Activated CD4-positive, alpha-beta T cell treated with anti-CD3 and anti-CD28 coated beads for 36 hours (primary cell): ENCODE measurements at places on chromosomes 6 and 20.

- no peak for DNase-seq
Observed at GRCh38 chr20:54347166-54347833, 128.1 kb upstream of the DOK5 start.

DNA sequence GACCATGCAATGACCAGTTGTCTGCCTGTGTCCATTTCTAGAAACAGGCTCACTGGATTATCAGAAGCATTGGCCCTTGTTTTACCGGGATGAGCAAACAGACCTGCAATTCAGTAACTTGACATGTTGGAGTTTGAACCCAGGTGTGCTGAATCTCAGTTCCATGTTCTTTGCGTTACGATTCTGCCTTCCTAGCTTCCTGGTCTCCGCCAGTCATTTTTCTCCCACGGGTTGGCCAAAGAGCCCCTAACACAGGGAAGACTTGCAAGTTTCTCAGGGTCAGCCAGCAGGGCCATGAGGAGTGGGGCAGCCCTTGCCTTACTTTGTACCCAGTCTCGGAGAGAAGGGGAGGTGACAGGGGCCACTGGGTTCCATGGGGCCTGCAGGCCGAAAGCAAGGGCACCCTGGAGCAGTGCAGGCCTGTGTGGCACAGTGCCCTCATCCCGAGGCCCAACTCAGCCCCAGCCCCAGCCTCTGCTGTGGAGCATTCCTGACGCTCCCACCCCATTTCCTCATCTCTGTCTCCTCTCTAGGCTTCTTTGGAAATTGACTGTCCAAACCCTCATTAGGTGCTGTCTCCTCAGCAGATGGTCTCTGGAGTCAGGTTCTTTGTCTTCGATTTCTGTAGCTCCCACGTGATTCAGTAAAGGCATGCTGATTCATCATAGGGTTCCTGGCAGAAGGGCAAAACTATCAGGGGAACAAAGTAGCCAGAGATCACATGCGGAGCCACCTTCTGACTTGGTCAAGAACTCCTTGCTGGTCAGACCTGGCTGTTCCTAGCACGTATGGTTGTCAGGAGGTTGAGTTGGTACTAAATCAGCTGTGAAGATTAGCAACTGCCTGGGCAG lies 23.6 kb downstream of the CDS2 start:
- DNase-seq = no peak

DNA sequence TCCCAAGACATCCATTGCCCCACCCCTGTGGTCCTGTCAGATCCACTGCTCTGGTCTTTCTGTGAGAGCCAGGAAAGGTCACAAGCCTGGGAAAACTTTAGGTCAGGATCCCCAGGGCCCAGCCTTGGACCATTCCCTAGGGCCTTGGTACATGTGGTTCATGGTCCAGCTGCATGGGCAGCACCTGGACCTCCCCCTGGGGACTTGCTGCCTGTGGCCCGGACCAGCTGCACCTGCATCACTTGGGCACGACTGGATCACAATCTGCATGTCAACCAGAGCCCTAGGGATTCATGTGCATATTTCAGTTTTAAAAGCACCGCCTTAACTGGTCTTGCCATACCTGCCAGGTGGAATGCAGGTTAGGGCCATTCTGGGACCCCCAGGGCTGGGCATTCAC lies 44.3 kb upstream of the MC3R start:
- no peak for DNase-seq

- DNase-seq = no peak
Observed at GRCh38 chr6:114588726-114589125, 245.9 kb upstream of the HS3ST5 start.

DNA sequence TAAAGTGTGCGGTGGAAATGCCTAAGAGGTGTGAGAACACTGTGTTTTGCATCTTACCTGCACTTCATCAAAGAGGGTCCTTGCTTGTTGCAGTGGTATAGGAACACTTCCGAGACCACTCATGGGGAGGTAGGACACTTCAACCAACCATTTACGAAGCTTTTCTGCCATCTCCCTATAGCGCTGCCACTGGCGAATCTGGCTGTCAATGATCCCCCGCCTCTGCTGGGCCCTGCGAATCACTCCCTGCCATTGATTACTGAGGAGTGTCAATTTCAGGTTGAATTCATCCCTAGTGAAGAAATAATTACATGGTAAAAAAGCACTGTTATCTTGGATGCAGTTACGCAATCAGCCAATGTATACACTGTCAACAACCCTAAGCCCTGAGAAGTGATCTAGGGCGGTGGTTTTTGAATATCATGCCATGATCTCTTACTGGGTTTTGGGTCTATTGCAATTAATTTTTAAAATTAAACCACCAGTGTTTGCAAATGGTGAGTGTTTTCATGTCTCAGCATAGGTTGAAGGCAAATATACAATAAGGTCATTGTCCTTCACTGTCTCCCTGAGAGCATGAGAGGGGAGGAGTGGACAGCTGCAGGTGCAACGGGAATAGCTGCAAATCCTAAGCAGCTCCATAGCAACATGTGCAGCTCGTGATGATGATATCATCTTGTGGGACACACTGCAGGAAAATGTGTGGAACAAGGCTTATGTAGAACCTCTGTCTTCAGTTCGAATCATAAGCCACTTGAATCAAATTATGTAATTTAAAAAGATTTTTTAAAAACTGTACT lies 400.6 kb downstream of the ESR1 start:
- no peak for DNase-seq

GRCh38 chr6:48037946-48038345 lies 73.1 kb downstream of the PTCHD4 start:
- DNase-seq = no peak

DNA sequence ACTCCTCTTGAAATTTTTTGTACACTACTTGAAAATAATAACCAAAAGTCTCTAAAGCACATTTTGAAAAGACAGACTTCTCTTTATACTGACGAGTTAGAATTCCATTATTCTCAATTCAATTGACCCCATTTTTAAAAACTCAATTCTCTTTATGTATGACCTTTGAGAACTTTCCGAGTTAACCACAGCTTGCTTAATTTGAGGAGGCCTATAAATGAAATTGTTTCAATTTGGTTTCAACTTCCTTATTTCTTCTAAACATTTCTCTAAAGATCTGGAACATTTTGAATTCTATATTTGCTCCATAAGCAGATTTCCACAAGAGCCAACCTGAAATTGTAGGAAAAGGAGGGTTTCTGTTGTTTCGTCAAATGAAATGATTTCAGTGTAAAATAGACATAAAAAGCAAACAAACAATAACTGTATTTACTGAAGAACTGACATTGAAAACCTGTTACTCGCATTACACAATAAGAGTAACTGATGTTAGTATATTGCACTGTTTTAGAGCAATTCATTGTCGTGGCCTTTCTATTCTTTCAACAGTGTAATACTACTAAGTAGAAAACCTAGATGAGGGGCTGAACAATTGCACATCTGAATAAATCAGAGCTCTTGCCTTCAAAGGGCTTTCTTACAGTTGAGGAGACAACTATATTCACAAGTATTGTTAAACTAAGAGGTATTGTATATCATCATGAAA lies 223.6 kb downstream of the HIVEP2 start:
- no peak for DNase-seq

- no peak for DNase-seq
Observed at GRCh38 chr6:72720464-72720863, 98.6 kb downstream of the KCNQ5 start.

DNA sequence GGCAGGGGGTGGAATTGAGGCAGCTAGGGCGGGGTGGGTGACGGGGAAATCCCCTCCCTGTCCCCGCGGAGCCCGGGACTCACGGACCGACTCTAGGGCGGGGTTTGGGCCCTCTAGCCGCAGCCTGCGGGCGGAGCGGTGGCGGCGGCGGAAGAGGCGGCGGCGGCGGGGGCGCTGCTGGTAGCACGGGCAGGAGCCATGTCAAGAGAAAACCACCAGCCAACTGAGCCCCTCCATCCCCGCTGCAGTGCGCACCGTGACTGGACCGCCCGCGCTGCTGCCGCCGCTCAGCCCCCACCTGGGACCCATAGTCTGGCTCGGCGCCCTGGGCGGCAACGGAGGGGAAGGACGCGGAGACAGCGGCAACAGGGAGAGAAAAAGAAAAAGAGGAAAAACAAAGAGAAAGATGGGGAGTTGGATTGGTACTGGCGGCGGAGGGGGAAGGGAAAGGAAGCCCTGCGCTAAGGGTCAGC lies 1.2 kb upstream of the C6orf62 start:
- peak; percentile 86 for DNase-seq

DNA sequence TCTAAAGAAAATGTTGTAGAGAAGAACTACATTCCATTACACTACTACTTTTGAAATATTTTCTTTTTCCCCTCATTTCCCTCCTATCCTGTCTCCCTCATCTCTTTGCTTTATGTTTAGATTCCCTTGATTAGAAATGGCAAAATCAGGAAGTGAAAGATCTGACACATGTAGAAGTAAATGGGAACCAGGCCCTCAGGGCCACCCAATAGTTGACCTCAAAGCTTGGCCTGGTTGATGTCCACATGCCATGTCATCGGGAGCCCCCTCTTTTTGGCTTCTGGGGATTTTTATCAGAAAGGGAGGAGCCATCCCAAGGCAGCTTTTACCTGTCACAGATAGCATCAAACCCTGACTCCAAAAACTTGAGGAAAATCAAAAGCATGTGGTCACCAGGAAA lies 168.3 kb upstream of the ECI2 start:
- DNase-seq = no peak

- no peak for DNase-seq
Observed at GRCh38 chr6:448296-449056, 56.9 kb downstream of the IRF4 start.

DNA sequence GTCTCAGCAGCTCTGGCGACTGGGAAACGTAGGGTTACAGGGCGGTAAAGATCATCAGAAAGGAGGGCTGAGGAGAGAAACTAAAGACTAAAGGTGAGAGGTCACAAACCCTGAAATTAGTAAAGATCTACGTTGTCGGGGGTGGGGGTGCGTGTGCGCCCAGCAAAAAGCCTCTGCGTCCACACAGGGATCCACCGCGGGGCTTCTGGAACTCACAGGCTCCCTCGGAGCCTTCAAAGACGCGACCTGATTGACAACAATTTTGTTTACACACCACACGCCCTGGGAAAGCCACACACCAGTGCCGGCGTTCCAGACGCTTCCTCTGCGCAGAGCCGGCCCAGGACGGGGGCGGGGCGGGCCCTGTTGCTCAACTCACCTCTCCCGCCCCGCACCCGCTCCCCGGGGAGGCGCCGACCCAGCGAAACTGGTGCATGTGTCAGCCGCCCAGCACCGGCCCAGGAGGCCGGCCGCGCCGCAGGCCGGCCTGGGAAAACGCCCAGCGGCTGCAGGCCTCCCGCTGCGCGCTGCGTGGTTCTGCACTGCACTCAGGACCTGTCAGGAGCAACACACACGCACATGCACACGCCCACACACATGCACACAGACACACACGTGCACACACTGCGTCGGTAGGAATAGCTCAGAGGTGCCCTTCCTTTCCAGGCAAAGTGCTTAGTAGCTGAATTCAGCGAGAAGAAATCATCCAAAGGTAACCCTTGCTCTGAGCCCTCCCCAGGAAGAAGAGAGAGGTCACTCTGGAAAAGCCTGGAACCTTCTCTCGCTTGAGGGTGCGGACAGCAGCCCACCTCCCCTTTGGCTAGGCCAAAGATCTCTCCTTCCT lies 57.2 kb upstream of the ARID1B start:
- peak; percentile 83 for DNase-seq

DNA sequence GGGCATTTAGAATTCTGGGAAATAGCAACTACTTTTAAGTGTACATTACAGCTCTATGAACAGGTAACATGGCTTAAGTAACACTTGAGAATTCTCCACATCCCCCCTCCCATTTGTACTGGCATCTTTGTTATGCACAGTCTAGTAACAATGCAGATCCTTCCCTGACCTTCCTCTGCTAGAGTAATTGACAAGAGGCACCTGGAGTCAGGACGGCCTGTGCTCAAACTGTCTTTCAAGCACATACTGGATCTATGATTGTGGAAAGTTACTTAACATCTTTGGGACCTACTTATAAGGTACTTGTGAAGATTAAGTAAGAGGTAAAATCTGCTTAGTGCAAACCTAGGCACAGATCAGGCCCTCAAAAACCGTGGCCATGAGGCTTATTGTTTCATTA lies 21.9 kb upstream of the GSTA3 start:
- no peak for DNase-seq

DNA sequence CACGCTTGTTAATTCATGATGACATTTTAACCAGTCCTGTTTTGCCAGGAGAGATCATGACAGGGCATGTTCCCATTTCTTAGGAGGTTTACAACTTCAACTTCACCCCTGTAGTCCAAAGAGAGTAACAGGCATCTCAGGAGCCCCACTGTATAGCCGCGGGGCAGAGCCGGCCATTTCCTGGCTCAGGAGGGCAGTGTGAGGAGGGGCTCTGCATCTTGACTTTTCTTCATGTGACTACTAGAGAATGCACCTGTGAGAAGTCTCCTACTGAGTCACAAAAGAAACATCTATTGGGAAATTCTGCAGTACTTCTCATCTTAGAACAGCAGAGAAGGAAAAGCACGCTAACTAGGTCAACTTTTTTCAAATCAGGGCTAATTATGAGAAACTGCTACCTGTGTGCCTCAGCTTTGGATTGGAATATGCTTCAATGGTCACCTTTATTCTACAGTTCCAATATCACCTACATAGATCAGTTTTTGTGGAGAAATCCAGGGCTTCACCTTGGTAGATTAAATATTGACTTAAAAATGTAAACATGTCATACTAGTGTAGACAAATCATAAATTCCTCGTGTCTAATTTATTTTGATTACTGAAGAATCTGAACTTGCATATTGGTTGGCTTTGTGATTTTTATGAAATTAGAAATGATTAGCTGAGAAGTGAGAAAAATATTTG lies 28.6 kb upstream of the SIM1 start:
- DNase-seq = no peak

DNA sequence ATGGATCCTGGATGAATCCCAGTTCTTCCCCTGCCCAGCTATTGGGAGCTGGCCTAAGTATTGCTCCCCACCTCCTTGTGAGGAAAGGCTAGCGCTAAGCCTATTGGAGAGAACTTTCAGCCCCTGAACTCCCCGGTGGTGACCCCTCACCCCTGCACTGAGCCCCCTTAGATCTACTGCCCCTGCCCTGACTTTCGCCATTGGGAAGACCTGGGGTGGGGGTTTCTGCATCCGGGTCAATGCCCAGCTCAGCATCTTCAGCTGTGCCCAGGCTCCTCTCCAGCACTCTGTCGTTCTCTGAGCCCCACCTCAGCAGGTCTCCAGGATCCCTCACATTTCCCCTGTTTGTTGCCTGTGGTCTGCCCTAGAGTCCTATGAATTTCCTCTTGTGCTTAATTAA lies 9.0 kb downstream of the TREML4 start:
- DNase-seq = no peak

DNA sequence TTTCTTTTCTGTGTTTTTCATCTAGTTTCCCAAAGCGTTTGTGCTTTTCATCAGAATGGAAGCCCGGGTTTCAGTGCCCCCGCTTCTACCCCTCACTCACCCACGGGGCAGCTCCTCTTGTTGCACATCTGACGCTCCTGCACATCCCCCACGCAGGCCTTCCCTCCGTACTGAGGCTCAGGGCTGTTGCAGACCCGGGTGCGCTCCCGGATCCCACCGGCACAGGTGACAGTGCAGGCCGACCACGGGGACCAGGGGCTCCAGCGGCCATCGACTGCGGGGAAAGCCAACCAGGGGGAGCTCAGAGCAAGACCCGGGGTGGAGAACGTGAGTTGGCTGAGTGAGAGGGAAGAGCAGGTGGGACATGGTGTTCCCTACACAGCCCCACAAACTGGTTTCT lies 19.0 kb downstream of the THBS2 start:
- no peak for DNase-seq
